ENCODE measurements at places on chromosomes 4 and X. TPM values are rescaled to one million over a fixed set of nuclear protein-coding genes. Genes with fewer than 3 reads are reported as not detected.

ESX1 gene
- not detected for total RNA-seq

MAOB gene
- total RNA-seq = 0.17 TPM

TMEM31 gene
- not detected for total RNA-seq

DCAF12L2 gene
- total RNA-seq = not detected

INPP4B gene
- total RNA-seq = 6.9 TPM

POU4F2 gene
- total RNA-seq = not detected

TMSB15C gene
- 3.3 TPM for total RNA-seq

DIPK2B gene
- total RNA-seq = not detected

ZNF518B gene
- 10.1 TPM for total RNA-seq

FAAH2 gene
- total RNA-seq = not detected

F9 gene
- total RNA-seq = not detected

GABRA4 gene
- total RNA-seq = not detected

NPNT gene
- total RNA-seq = not detected

GRPR gene
- under 0.01 TPM for total RNA-seq
